Anterior cingulate cortex (tissue), 58 donors: ENCODE measurements at places on chromosomes 11 and 22.

DNA sequence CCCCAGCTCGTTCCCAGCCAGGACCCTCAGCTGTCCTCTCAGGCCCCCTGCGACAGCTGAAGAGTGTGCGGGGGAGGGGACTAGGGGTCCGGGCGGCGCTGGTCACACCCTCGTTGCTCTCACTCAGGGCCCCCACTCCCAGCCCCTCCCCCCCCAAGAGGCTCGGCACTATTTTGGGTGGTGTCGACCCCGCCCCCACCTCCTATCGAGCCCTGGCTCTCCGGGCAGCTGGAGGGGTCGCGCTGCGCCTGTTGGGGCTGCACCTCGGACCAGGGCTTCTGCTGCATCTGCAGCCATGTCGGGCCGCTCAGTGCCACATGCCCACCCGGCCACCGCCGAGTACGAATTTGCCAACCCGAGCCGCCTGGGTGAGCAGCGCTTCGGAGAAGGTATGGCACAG is at the start of gene HSPB2:
TSS of gene HSPB2 (plus strand) at position 200 of the 400 bp plus-strand sequence. CDS start at position 296, 96 bp downstream.
- no peak for DNase-seq

DNA sequence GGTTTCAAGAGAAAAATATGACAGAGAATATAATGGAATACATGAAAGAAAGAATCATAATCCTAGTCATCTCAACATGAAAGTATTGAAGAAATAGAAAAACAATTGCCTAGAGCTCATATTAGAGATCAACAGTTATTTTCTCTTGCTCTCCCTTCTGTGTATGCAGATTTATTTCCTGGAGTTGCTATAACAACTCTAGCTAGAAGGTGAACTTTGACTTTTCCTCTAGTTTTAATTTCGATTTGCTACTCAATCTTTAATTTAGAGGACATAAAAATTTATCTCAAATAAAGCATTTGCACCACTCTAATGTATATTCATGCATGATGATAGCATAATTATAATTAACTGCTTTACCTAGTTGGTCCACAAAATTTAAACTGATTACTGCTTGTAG is 84.6 kb upstream of the PICALM start:
- no peak for DNase-seq

GRCh38 chr11:58057481-58057880 is 26.7 kb downstream of the OR6Q1 start:
- DNase-seq, result no peak

- no peak for DNase-seq
Measured at GRCh38 chr11:47010179-47010578, 73.6 kb downstream of the CSTPP1 start.

- no peak for DNase-seq
Measured at GRCh38 chr11:60734279-60734678, 9.8 kb downstream of the MS4A18 start.

GRCh38 chr22:20114506-20115475 is 1.1 kb upstream of the RANBP1 start:
- DNase-seq, result no peak

- DNase-seq, result no peak
Measured at GRCh38 chr11:69430566-69430965, 50.9 kb upstream of the LINC01488 start.

DNA sequence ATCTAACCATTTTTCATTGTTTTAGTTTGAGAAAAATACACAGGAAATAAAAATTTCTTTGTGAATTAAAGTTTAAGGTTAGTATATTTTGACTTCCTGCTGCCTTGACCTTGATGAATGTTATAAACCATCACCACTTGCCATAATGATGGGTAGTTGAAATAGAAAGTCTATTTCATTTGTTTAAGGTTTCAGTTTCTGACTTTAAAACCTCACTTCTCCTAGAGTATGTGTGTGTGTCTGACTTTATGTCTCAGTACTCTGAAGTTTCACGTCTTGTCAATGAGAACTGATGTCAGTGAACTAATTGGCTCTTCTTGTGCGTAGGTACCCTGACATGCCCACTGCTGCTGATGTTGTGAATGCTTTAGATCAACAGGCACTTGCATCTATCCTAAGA is 188.2 kb downstream of the METTL15 start:
- DNase-seq, result no peak

DNA sequence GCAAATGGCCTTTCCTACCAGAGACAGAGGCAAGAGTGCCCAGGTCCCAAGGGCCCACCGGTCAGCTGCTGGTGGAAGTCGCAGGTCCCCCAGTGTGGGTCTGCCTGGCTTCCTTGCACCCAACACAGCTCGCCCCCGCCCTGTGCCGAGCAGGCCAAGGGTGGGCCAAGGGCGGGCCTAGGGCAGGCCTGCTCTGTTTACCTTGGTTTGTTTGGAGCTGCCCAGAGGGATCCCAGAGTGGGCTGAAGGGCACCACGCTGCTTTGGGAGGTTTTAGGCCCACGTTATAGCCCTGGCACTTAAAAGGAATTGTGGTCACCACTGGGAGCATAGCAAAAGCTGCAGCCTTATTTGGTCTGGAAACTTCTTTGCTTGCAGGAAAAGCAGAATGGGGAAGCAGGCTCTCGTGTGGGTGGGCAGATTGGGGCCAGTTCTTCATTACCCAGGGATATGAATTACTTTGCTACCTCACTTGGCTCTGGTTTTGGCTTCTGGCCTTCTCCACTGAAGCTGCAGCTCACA is 38.0 kb downstream of the MRGPRD start:
- DNase-seq, result no peak

DNA sequence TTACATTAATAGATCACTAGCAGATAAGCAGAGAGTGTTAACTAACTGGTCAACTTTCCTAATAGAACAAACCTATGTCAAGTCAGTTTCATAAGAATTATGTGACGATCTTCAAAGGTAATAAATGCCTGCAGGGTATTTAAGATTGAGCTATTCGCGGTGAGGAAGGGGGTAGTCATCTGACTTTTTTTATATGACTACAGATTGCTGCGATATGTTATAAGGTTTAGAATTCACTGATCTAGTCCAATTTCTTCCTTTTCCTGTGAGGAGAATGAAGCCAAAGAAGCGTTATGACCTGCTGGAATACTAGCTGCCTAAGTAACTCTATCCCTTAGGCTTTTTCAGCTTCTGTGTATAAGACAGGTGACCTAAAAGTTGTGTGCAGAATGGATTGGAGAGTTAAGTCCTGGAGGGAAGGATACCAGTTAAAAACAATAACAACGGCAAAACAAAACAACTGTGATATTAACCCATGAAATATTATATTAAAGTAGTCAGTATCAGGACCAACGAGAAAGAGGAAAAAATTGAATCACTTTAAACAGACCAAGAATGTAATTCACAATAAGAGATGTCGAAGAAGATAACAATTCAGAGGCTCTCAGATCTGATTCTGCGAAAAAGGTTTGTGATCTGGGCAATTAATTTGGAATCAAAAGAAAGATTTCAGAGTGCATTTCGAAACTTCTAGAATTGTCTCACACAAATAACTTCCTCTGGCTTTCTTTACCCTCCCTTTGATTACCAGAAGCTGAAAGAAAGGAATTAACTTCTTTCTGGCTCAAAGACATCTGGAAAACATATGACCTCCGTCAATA is 630 bp downstream of the CASP4 start:
- DNase-seq, result no peak

- peak; percentile 81 for DNase-seq
Measured at GRCh38 chr11:729492-730074, 17.7 kb upstream of the TALDO1 start.

GRCh38 chr11:12048936-12049790 is 40.7 kb upstream of the DKK3 start:
- no peak for DNase-seq

- no peak for DNase-seq
Measured at GRCh38 chr22:19808873-19809478, 45.7 kb downstream of the GNB1L start.

DNA sequence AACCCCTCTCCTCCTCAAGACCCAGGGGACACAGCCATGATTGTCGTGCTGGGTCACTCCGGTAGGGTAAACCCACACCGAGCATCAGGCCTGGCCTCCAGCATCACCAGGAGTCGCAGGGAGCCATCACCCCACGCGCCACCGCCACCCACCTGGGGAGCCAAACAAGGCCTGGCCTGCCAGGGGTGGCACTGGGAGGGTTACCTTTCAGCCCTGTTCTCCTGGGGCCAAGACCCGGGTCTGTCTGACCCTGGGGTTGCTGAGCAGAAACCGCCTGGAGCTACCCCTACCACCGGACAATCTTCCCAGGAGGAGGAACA is 39.3 kb upstream of the NNMT start:
- no peak for DNase-seq

GRCh38 chr11:92388380-92388779 is 163.8 kb downstream of the FAT3 start:
- DNase-seq, result no peak

GRCh38 chr22:19488884-19489843 is 9.4 kb downstream of the CDC45 start:
- no peak for DNase-seq

DNA sequence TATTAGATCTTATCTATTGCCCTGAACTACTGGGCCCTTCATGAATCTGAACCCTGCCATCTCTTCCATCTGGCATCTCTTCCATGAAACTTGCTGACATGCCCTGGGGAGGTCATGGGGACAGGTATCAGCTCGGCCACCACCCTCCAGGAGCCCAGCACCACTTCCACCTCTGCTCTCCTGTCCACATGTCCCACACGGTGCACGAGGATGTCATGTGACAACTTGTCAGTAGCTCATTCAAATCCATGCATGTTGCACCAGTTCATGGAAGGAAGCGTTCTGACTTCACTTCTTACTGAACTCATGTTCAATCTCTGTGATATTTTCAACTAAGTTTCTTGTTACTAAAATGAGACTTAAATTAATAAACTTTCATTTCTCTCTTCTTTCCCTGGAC is 16.6 kb downstream of the YPEL1 start:
- DNase-seq, result no peak

- no peak for DNase-seq
Measured at GRCh38 chr11:121405646-121406045, 46.5 kb upstream of the SORL1 start.

DNA sequence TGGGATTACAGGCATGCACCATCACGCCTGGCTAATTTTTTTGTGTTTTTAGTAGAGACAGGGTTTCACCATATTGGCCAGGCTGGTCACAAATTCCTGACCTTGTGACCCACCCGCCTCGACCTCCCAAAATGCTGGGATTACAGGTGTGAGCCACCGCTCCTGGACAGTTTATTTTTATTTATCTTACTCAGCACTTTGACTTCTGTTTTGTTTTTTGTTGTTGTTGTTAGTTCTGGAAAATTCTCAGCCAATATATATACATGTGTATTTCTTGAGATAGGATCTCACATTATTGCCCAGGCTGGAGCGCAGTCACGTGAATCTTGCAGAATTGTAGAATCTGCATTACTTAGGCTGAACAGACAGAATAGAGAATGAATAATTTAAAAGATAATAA is 107.6 kb downstream of the CSTPP1 start:
- no peak for DNase-seq

DNA sequence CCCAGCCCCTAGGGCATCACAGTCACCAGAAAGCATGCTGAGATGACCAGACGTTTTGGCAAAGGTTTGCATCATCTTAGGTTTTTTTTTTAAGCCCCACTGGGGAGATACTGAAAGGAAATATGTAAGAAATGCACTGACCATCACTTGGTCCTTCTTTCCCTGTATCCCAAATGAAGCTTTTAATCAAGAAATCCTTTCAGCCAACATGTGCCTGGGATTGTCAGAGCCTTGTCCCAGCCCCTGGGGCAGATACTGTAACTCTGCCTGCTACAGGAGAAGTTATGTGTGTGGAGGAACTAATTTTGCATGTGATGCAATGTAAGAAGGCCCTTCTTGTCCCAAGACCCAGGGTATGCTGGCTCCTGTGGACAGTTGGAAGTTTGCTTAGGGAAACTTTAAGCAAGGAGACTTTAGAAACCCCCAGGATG is 65.6 kb downstream of the PPFIBP2 start:
- DNase-seq, result no peak

DNA sequence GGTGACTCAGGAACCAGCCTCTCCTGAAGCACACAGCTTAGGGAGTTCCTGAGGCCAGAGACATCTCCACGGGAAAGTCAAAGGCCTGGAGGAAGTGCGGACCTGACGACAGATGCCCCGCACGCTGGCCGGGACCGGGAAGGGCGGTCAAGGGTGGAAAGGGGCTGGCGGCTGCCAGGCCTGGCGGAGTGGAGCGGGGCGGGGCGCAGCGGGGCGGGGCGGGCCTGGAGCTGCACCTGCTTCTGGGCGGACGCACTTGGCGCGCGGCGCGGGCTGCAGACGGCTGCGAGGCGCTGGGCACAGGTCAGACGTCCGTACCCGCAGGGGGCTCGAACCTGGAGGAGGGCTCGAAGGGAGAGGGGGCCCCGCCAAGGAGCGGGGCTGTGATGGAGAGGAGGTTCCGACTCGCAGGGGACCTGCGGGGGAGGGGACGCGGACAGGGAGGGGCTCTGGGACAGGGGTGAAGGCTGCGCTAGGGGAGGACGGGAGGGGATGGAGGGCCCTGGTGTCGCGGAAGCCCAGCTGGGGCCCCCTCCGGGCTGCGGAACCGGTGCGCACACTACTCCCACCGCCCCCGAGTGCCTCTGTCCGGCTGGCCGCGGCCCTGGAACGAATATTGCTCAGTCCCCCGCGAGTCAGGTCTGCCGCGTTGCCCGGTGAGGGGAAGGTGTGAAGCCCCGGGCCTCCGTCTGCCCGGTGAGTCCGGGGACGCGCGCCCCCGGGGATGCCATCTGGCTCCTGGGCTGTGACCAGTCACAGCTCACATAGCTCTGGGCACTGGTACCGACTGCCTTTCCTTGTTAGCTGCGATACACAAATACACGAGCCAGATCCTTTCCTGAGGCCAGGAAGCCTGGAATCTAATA is at the start of gene TMEM45B:
TSS of gene TMEM45B (plus strand) at position 253 of the 866 bp plus-strand sequence. CDS start 36,635 bp downstream, outside the sequence.
- no peak for DNase-seq

DNA sequence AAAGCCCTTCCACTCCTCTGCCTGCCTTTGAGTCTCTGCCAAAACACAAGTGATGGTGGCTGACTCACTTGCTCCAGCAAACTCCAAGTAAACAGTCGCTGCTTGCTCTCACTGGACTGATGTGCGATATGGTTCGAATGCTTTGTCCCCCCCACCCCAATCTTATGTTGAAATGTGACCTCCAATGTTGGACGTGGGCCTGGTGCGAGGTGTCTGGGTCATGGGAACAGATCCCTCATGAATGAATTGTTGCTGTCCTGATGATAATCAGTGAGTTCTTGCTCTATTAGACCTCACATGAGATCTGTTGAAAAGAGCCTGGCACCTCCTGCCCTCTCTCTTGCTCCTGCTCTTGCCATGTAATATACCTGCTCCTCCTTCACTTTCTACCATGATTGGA is 747.9 kb downstream of the OPCML start:
- no peak for DNase-seq

GRCh38 chr22:36816636-36817524 is at the start of gene PVALB:
Gene PVALB (minus strand): TSS chr22:36817035. CDS start chr22:36817005, 30 bp downstream.
- DNase-seq, result no peak

DNA sequence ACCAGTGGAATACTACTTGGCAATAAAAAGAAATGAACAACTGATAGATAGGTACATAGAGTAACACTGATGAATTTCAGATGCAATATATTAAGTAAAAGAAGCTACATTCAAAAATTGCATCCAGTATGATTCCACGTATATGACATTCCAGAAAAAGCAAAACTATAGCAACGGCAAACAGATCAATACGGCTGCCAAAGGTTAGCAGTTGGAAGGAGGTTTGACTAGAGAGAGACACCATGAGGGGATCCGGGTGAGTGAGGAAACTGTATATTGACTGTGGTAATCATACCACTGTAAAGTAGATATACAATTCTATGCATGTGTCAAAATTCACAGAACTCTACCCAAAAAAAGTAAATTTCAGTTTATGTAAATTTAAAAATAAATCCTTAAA is 28.7 kb downstream of the CADM1 start:
- no peak for DNase-seq

- no peak for DNase-seq
Measured at GRCh38 chr11:61011229-61011870, 39.9 kb downstream of the CD6 start.
